Brain (organoid and tissue), 16 donors: ENCODE measurements at places on chromosomes 6 and 20. TPM values are rescaled to one million over a fixed set of nuclear protein-coding genes. Genes with fewer than 3 reads are reported as not detected.

IRAK1BP1 gene
- polyA plus RNA-seq, result 5.8 TPM

TFAP2D gene
- not detected for polyA plus RNA-seq

MYH7B gene
- polyA plus RNA-seq, result 6.3 TPM

OR12D3 gene
- polyA plus RNA-seq, result not detected

KCNK17 gene
- polyA plus RNA-seq, result 23.6 TPM

WASF1 gene
- polyA plus RNA-seq, result 66.0 TPM

PDE7B gene
- polyA plus RNA-seq, result 1.6 TPM

GINS1 gene
- 10.2 TPM for polyA plus RNA-seq

PDE10A gene
- 0.64 TPM for polyA plus RNA-seq

OR2H2 gene
- polyA plus RNA-seq, result not detected

DEFB127 gene
- polyA plus RNA-seq, result not detected
